ENCODE measurements at places on chromosomes 12 and 14. TPM values are rescaled to one million over a fixed set of nuclear protein-coding genes. Genes with fewer than 3 reads are reported as not detected.

The LYZ gene
- 0.37 TPM for total RNA-seq

DNA sequence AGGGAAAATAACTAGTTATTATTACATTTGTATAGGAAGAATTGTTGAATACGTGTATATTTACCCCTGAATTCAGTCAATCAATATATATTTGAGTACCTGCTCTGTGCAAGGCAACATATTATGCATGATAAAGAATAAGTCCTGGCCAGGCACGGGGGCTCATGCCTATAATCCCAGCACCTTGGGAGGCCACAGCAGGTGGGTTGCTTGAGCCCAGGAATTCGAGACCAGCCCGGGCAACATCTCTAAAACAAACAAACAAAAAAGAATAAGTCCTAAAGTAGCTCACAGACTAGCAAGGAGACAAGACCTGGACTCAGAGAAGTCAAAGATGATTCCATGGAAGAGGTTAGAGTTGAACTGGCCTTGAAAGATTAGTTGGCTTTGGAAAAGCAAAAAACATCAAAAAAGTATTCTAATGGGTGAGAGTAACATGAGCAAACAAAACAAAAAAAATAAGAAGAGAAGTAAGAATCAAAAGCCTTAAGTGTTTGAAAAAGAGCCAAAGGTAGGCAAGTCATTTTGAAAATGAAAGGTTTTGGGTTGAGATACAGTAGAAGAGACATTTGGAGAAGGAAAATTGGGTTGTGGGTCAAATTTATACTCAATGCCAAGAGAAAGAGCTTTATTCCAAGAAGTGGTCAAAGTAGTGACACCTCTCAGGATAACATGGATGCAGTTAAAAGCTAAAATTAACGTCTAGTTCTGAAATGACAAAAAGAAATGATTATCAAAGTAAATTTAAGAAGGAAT, 115.2 kb upstream of the BCAT1 start:
- no peaks in the 10 kb centered on the region for H3K36me3 ChIP-seq
- no peak for DNase-seq
- no peaks in the 10 kb centered on the region for H3K27me3 ChIP-seq
- H3K4me1 ChIP-seq, result no peaks in the 10 kb centered on the region

GRCh38 chr12:103819892-103820291, 21.1 kb downstream of the NT5DC3 start:
- H3K4me3 ChIP-seq, result no peak overlapping the region
- H3K4me1 ChIP-seq, result peaks cover 2% of the 10 kb centered on the region
- DNase-seq, result no peak

GRCh38 chr14:69876848-69877306, 2.3 kb upstream of the SMOC1 start:
- H3K27ac ChIP-seq, result no peak overlapping the region
- H3K4me1 ChIP-seq, result peaks cover 9% of the 10 kb centered on the region
- no peak overlapping the region for H3K4me3 ChIP-seq
- H3K27me3 ChIP-seq, result peaks cover 6% of the 10 kb centered on the region

- H3K27me3 ChIP-seq, result peaks cover 13% of the 10 kb centered on the region
- peak within 1 kb of the TSS; percentile 59 for H3K27ac ChIP-seq
- peak within 1 kb of the TSS; percentile 84 for H3K4me3 ChIP-seq
- H3K36me3 ChIP-seq, result no peaks in the 10 kb centered on the region
- DNase-seq, result peak; percentile 61
- H3K4me1 ChIP-seq, result peaks cover 19% of the 10 kb centered on the region
Observed at GRCh38 chr14:64971943-64972791, at the start of gene RAB15. RAB15 (minus strand) TSS chr14:64972336; CDS start chr14:64972076, 260 bp downstream.

GRCh38 chr12:70849265-70849960, 71.1 kb downstream of the PTPRR start:
- H3K27ac ChIP-seq, result no peak overlapping the region
- no peak overlapping the region for H3K4me3 ChIP-seq
- H3K4me1 ChIP-seq, result peaks cover 2% of the 10 kb centered on the region
- H3K36me3 ChIP-seq, result no peaks in the 10 kb centered on the region
- no peak for DNase-seq

The PLEKHH1 gene
- total RNA-seq, result 32.4 TPM

GRCh38 chr12:93943780-93944179, 204.6 kb upstream of the PLXNC1 start:
- peaks cover 3% of the 10 kb centered on the region for H3K27me3 ChIP-seq
- peaks cover 5% of the 10 kb centered on the region for H3K36me3 ChIP-seq
- no peak overlapping the region for H3K4me3 ChIP-seq
- no peaks in the 10 kb centered on the region for H3K4me1 ChIP-seq

- DNase-seq, result no peak
- H3K27ac ChIP-seq, result no peak overlapping the region
- no peak overlapping the region for H3K4me3 ChIP-seq
- H3K36me3 ChIP-seq, result peaks cover 7% of the 10 kb centered on the region
- H3K4me1 ChIP-seq, result peaks cover 2% of the 10 kb centered on the region
Observed at GRCh38 chr12:131327521-131328488, 374.1 kb downstream of the ADGRD1 start.

- H3K27ac ChIP-seq, result no peak overlapping the region
- H3K4me3 ChIP-seq, result no peak overlapping the region
- no peak for DNase-seq
Observed at GRCh38 chr14:56494167-56494566, 85.4 kb upstream of the TMEM260 start.

The AICDA gene
- total RNA-seq, result not detected

GRCh38 chr12:32034045-32034444, 72.6 kb upstream of the BICD1 start:
- no peak overlapping the region for H3K4me3 ChIP-seq
- DNase-seq, result no peak
- H3K27ac ChIP-seq, result no peak overlapping the region
- H3K4me1 ChIP-seq, result peaks cover 2% of the 10 kb centered on the region
- no peaks in the 10 kb centered on the region for H3K36me3 ChIP-seq
- no peaks in the 10 kb centered on the region for H3K27me3 ChIP-seq

DNA sequence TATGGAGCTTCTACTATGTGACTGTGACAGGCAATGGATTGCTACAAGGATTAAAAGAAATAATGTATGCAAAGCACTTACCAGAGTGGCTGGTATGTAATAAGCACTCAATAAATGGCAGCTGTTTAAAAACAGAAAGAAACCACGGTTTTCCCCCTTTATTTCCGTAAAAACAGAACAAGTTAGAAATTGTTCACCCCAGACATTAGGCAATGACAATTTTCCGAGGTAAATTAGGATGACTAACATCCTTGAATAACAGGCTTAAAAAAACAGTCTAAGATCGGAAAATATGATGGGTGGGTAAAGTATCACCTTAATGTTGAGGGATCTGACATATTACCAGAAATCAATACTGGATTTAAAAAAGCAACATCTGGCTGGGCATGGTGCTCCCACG, 20.9 kb upstream of the CNIH1 start:
- peaks cover 7% of the 10 kb centered on the region for H3K36me3 ChIP-seq
- H3K4me3 ChIP-seq, result no peak overlapping the region
- H3K27ac ChIP-seq, result no peak overlapping the region
- DNase-seq, result no peak
- peaks cover 16% of the 10 kb centered on the region for H3K4me1 ChIP-seq
- no peaks in the 10 kb centered on the region for H3K27me3 ChIP-seq

The C14orf132 gene
- total RNA-seq, result 552 TPM

DNA sequence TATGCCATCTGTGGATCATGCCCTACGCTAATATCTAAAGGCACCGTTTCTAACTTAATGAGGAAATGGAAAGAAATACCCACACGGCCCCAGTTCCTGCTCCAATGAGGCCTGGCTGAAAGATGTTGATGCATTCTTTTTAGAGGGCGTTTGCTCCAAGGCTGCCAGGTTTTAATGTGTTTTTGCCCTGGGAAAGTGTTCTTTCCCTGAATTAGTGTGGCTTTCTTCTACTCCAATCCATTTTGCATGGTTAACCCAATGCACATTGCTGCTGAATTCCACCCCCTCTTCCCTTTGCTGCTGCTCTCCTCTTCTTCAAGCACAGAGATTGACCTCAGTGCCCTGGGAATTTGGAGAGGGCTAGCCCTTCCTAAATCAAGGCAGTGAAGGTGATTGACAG, 1.1 kb downstream of the MYF5 start:
- peaks cover 4% of the 10 kb centered on the region for H3K4me1 ChIP-seq
- H3K4me3 ChIP-seq, result no peak overlapping the region
- peaks cover 3% of the 10 kb centered on the region for H3K27me3 ChIP-seq
- H3K36me3 ChIP-seq, result no peaks in the 10 kb centered on the region

- H3K4me3 ChIP-seq, result no peak overlapping the region
- peaks cover 8% of the 10 kb centered on the region for H3K27me3 ChIP-seq
- H3K27ac ChIP-seq, result peak overlapping the region; percentile 59
- H3K36me3 ChIP-seq, result no peaks in the 10 kb centered on the region
Observed at GRCh38 chr12:106304797-106305196, 2.3 kb downstream of the TCP11L2 start.

DNA sequence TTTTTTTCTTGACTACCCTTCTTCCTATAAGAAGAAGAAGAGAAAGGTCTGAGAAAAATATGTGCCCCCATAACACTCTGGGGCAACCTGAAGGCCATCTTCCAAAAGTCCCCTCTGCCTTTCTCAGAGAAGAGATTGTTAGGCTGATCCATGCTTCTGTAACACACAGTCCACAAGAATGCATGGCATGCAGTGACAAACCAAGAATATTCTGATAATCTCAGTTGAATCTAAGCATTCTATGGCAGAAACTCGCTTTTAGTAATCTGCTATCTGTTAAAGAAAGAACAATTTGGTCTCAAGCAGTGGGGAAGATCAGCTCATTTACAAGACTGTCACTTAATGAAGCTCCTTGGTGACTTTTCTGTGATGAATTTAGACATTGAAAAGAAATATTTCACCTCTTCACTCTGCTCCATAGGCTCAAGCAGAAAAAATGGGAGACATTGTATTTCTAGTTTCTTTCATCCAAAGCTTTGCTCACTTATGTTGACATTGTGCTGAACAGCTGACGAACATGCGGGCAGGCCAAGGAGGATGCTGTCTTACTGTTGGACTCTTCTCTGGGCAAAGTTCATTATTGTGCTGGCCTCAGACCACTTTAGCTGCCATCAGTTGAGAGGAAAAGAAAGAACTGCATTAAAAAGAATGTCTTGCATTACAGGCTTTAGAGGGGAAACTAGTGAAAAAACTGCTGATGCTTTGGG, 957.1 kb downstream of the DIO2 start:
- no peak for DNase-seq
- no peaks in the 10 kb centered on the region for H3K36me3 ChIP-seq
- no peak overlapping the region for H3K4me3 ChIP-seq
- H3K4me1 ChIP-seq, result peaks cover 14% of the 10 kb centered on the region
- H3K27me3 ChIP-seq, result peaks cover 7% of the 10 kb centered on the region

DNA sequence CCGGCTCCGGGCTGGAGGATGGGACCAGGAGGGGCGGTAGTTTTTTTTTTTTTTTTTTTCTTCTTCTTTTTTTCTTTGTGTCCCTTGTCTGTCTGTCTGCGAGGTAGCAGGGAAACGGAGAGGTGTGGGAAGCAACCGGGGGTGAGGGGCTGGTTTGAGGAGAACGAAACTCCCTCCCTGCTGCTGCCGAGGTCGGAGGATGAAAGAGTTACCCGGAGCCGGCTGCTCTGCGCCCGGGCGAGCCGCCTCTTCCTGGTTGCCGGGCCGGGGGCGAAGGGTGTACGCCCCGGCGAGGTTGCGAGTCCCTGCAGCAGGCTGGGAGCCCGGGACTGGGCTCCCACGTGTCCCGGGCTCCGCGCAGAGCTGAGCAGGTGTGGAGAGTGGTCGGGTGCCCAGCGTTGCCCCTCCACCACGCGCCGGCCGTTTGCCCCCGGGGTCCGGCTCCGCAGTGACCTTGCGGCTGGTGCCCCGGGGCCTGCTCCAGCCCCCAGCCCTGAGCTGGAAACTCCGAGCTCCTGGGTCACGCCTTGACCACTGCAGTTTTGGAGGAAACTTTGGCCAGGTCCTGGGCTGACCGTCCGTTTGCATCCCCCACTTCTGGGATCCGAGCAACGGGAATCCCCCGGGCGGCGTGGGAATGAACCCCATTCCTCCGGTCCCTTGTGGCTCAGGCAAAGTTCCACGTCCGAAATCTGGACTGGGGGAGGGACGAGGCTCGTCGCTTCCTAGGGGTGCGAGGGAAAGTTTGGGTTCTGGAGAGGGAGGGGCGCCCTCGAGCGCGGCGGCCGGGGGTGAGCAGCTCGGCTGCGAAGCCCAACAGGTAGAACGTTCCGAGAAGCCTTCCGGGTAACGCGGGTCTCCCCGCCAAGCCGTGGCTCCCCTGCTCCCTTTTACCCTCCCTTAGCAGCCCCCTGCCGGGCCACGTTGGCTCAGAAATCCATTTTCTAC, 1.3 kb downstream of the CHST11 start:
- H3K36me3 ChIP-seq, result no peaks in the 10 kb centered on the region
- peaks cover 8% of the 10 kb centered on the region for H3K27me3 ChIP-seq
- peaks cover 5% of the 10 kb centered on the region for H3K4me1 ChIP-seq
- H3K4me3 ChIP-seq, result peak overlapping the region; percentile 98
- peak overlapping the region; percentile 80 for H3K27ac ChIP-seq

DNA sequence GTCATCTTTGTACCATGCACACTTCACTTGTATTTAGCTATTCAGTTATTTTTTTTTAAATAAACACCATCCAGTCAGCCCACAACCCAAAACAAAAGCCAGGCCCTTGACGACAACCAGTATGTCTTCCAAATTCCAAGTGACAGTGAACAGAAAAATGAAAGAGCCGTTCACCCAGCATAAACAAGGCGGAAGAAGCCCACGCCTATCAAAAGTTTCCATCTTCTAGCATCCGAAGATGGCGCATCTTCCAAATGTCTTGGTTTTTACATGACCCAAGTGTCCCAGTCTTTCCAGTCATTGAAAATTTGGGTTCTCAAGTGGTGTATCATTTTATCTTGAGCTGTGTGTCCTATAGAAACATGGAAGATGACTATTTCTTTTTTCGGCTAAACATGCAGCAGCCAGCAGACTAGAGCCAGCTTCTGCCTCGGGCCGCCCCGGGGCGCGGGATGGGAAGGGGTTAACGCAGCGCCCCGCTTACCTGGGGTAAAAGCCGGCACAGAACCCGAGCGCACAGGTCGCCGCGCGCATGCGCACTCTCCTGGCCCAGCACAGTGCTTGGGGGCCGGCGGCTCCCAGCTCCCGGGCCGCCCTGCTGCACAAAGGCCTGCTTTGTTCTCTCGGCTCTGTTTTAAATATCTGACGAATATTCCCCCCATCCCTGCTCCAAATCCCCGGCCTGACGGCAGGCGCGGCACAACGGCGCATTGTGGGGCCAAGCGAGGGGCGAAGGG, 164.8 kb downstream of the ZFP36L1 start:
- H3K4me3 ChIP-seq, result peak overlapping the region; percentile 72
- peaks cover 5% of the 10 kb centered on the region for H3K36me3 ChIP-seq
- no peaks in the 10 kb centered on the region for H3K27me3 ChIP-seq
- DNase-seq, result peak; percentile 60
- H3K4me1 ChIP-seq, result no peaks in the 10 kb centered on the region
- H3K27ac ChIP-seq, result no peak overlapping the region

DNA sequence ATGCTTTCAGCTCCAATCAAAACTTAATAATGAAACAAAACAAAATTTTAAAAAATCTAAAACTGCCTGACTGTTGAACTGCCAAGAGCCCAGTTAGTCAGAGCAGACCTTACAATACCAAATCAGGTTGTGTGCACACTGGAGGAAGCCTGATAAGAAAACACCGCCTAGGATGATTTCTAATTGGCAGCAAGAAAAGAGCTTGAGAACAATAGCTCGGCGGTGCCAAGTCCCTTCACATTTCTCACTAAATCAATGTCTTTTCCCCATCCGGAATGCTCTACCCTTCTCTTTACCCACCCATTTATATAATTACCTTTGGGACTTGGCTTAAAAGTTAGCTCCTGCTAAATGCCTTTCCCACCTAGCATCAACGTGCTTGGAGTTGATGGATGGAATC, 256.7 kb downstream of the C12orf75 start:
- DNase-seq, result no peak
- no peak overlapping the region for H3K27ac ChIP-seq
- H3K27me3 ChIP-seq, result no peaks in the 10 kb centered on the region
- no peaks in the 10 kb centered on the region for H3K4me1 ChIP-seq
- no peaks in the 10 kb centered on the region for H3K36me3 ChIP-seq

The KRT77 gene
- total RNA-seq, result not detected

The OR10P1 gene
- not detected for total RNA-seq

The BDKRB1 gene
- not detected for total RNA-seq

- DNase-seq, result no peak
- no peak overlapping the region for H3K4me3 ChIP-seq
- H3K27ac ChIP-seq, result no peak overlapping the region
Observed at GRCh38 chr12:15151161-15152091, 69.8 kb downstream of the RERG start.

The CDH24 gene
- 164 TPM for total RNA-seq
